Activated T-helper 2 cell treated with anti-CD3 and anti-CD28 coated beads, Interferon-gamma antibody, Interleukin-2, Interleukin-4, amounts not matched to agents 10 μg/mL and 5 μg/mL and 100 μg/mL, durations not matched to agents 14 hours and 24 hours and 36 hours (primary cell): ENCODE measurements at places on chromosomes 6 and 20. TPM values are rescaled to one million over a fixed set of nuclear protein-coding genes. Genes with fewer than 3 reads are reported as not detected.

DNA sequence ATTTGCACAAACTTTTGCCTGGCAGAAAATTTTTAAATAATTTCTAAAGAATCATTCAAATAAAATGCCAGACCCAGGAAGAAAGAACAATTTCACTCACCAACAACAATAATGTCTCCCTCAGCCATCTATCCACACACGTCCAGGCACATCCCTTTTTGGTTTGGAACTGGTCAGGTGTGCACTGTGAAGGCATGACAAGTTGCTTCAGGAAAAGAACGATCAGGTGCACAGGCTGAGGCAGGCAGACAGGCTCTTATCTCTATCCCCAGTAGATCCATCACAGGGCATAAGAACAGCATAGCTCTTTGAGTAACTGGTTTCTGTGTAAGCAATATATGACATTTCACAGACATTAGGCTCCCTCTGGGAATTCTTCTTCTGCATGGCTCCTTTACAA is 18.1 kb upstream of the NXT1 start:
- DNase-seq = no peak

PRSS16 gene
- 0.55 and 0.57 TPM in 2 replicates for total RNA-seq

DNA sequence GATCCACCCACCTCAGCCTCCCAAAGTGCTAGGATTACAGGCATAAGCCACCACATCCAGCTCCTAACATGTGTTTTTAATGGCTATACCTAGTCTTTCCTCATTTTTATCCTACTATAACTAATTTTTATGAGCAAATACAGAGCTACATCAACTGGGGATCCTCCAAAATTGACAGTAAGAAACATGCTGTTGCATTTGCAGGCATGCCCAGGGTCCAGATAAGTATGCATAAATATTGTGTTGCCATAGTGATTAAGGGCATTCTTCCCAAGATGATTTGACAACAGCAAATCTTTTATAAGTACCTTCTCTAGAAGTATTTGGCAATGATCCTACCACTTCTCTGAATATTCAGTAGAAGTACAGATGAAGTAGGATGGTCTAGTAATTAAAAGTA is 41.9 kb upstream of the MOXD1 start:
- DNase-seq = no peak

DNA sequence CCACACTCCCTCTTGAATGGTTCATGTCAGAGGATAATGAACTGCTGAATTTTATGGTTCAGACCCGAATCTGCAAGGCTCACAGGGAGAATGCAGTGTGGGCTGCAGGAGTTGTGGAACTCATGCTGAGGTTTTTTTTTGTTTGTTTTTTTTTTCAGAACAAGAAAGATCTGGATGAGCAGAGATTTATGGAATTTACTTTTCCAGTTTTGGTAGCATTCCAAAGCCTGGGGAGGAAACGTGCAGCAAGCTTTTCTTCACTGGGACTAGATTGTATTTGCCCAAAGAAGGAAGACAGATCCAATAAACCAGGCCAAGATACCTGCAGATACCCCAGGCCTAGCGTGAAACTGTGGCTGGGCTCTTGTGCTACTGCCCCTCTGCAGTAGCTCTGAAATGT is 223.9 kb upstream of the TAB2 start:
- DNase-seq = no peak
